Activated T-helper 17 cell treated with anti-CD3 and anti-CD28 coated beads, Interleukin-2, amount 50 U/mL, for 72 hours (primary cell): ENCODE measurements at places on chromosomes 5 and 9.
A peak's percentile ranks its signal among the peaks of the same experiment; 100 is the strongest.

- ATAC-seq: no peak
Observed at GRCh38 chr5:15525703-15526275, 25.8 kb downstream of the FBXL7 start.

GRCh38 chr5:15674716-15675115 is 174.7 kb downstream of the FBXL7 start:
- no peak for ATAC-seq

DNA sequence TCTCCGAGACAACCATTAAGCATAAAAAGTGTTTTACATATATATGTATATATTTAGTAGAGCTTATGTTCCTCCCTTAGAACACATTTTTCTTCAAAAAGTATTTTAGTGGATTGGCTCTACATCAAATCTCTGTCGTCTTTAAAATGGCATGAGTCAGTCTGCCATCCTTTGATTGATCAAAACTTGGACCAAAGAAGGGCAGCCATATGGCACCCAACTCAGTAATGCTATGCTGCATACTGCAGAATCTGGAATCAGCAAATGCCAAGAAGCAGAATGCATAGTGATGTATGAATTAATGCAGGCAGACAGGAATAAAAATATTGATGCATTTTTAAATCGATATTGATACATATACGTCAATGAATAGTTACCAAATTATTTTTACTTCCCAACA is 1074.4 kb downstream of the PTPRD start:
- no peak for ATAC-seq

GRCh38 chr9:33188711-33189110 is 21.6 kb upstream of the B4GALT1 start:
- ATAC-seq: no peak

DNA sequence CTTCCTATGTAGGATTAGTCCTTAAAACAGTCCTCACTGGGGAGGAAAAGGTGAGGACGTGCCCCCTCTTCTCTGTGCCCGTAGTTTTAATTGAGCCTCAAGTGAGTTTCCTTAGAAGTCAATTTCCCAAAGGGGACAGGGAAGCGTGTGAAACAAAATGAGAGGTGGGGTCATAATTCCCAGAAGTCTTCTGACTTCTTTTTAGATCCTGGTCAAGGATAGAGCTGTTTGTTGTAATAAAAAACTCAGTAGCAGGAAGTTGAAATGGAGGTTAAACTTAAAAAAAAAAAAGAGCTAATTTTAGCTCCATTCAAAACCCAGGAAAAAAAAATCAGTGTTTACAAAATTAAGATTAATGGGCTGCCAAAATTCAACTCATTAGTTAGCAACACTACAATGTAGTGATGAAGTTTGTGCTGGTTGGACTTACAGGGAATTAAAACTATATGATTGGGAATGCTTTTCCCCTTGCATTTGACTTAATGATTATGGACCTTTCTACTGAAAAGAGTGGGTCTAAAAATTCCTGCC is 158.3 kb upstream of the MEF2C start:
- no peak for ATAC-seq

DNA sequence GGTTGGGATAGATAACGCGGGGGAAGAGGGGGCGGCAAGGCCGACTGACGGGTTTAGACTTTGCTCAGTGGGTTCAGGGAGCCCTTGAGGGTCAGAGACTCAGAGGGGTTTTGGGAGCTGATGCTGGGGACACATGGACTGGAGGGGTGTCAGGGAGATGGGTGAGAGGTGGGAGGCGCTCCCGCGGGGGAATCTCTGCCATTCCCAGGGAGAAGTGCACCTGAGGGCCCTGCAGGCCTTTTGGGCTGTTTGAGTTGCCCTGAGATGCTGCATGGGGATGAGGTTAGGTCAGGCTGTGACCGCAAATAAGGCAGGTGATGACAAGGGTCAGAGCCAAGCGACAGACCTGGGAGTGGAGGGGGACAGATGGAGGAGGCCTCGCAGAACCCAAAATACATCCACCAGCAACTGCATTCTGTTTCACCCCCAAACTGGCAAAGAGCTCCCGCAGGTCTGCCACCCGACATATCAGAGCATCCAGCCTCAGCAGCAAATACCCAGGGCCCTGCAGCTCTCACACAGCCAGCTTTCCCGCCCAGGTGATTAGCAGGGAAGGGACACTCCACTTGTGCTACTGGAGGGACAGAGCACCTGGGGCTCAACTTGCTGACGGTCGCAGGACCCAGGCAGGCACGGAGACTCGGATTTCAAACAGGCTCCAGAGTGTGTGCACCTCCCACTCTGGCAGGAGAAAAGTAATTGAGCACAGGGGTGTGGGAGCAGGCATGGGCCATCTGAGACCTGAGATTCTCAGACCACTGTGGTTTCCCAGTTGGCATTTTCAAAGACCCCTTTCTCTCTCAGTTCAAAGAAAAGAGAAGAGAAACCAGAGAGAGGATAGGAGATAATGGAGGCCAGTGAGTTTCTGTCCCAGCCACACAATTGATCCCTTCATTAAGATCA is 26.4 kb downstream of the TMOD1 start:
- no peak for ATAC-seq

DNA sequence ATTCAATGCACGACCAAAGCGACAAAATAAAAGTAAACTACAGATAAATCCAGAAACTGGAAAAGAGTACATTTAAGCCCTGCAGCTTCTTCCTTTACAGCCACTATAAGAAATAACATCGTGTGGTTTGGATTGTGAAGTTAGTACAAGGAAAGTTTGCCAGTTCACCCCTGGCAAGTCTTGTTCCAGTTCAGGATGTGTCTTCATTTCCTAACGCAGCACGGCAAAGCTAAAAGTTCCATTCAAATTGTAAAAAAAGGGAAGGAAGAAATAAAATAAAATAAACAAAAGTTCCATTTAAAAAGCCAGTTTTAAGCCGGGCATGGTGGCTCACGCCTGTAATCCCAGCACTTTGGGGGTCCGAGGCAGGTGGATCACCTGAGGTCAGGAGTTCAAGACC is 83.3 kb upstream of the RETREG1 start:
- ATAC-seq: no peak

DNA sequence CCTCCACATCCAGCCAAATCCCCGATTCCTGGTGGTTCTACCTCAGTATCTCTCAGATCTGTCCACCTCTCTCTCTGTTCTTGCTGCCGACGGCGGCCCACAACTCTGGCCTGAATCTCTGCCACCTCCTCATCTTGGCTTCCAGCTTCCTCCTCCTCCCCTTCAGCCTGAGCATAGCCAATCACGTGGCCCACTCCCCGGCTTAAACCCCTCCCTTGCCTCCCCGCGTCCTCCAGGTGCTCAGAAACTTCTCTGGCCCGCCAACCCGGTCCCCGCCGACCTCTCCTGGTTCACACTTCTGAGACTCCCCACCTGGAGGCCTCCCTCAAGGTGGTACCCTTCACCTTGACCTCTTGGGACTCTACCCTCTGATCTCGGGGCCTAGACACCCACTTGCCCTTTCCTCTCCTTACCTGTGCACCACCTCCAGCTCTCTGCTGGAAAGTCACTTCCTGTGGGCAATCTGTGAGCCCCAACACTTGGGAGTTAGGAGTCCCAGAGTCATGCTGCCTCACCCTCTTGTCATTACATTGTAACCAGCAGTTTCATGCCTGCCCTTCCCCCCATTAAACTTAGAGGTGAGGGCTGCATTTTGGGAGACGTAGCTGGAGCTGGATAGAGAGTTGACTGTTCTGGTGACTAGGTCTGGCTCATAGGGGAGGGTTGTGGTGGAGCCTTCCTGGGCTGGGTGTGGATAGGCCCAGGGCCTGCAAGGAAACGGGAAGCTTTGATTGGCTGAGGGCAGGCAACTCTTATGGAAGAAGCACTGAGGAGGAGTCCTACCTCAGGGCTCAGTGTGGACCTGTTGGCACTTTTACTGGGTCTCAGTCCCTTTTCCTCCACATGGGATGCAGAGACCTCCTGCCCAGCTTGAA is 4.5 kb upstream of the SET start:
- peak; percentile 67 for ATAC-seq

DNA sequence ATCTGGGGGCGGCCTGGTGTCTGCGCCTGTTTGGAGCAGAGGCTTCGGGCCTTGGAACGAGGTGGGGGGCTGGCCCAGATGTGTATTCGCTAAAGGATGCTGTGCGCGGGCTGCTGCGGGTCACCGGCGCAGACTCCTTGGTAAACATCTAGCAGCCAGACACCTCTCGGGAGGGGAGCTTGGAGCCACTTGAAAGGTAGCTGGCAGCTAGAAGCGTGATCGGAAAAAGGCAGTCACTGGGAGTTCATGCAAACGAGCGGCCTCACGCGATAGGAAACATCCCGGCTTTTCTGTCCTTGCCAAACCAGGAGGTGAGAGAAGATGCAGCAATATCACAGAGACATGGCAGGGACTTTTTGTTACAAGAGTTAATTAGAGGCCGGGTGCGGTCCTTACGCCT is 8.1 kb downstream of the LAMC3 start:
- no peak for ATAC-seq

DNA sequence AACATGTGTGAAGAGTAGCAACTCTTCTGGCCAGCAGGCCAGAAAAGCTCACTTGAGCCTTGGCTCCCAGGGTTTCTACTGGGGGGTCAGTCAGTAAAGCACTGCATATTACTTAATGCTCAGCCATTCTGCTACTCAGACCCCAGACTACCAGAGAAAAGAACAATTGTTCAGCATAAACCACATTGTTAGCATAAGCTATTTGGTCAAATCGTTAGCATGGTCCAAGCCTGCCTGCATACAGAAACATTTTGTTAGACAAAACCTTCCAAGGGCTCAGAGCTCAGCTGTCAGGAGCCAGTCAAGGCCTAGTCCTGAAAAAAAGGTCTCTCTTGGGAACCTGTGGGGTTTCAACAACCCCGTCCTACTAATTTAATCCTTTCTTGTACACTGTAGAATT is 449.3 kb downstream of the PRR16 start:
- ATAC-seq: no peak

DNA sequence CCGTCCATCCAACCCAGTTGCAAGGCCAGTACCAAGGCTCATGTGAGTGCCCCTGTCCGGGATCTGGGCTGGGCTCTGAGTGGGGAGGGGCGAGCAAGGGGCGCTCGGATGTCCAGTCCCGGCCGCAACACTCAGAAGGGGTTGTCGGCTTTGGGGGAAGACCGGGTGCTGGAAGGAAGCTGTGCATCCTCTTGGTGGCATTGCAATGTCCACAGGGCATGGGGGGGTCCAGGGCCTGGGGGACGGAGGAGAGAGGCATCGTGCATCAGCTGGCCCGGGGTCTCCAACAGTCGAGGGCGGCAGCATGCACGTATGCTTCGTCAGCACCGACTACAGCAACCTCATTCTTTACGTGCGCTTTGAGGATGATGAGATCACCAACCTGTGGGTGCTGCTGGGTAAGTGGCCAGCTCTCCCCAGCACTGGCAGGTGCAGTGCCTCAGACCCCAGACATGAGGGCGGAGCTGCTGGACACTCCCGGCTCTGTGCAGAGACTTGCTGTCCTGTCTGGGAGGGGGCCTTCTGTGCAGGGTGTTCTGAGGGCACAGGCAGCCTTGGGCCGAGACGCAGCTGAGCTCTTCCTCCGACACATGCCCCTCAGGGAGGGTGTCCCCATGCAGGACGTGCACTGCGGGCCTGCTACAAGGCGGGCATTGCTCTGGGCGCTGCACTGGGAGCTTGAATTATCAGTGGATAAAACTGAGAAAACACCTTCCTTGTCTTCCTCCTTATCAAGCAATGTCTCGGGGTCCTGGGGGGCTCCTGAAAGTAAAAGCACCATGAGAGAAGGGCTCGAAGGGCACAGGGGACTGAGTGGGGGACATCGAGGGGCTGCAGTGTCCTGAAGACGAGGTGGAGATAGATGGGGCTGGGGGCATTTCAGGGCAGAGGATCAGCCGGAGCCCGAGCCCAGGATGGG is 22.5 kb downstream of the GLT6D1 start:
- ATAC-seq: no peak

- peak; percentile 65 for ATAC-seq
Observed at GRCh38 chr9:96232539-96233241, 69.3 kb downstream of the HSD17B3 start.

DNA sequence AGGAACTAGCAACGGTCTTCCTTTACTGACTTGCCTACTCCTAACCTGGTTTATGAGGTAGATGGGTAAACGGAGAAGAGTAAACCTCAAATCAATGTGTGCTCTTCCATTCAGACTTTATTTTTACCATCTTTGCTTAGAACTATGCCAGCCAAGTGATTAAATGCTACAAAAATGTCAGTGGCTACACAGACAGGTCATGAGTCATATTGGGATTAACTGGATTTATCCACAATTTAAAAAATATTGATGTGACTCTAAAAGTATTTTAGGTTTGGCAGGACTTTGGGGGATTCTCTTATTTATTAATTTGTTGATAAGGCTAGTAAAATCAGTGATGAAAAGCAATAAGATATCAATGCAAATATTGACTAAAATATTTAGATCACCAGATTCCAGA is 275.0 kb downstream of the PLK2 start:
- no peak for ATAC-seq

DNA sequence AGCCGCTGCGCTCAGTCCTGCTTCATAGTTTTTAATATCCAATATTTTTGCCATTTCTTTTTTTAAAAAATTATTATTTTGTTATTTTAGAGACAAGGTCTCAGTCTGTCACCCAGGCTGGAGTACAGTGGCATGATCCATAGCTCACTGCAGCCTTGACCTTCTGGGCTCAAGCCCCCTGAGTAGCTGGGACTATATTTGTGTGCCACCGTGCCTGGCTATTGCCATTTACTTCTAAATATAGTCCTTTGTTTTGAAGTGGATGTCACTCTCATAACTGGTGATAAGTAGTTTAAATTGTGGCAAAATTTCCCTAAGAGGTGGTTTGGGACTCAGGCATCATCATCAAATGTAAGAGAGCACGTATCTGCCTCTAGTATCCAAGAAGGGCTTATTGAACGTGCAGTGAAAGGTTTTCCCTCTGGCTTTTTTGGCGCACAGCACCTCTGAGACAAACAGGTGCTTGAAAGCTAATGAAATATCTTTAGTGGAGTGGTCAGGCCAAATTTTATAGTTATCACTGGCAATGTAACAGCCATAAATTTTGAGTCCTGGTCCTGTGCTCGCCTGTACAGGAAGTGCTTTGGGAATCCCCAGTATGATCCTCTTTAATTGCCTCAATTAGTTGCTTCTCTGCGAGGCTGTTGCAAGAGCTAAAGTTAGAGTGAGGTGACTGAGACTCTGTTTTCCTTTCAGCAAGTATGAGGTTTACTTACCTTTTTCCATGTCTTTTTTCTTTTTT is 14.8 kb downstream of the STXBP1 start:
- no peak for ATAC-seq

DNA sequence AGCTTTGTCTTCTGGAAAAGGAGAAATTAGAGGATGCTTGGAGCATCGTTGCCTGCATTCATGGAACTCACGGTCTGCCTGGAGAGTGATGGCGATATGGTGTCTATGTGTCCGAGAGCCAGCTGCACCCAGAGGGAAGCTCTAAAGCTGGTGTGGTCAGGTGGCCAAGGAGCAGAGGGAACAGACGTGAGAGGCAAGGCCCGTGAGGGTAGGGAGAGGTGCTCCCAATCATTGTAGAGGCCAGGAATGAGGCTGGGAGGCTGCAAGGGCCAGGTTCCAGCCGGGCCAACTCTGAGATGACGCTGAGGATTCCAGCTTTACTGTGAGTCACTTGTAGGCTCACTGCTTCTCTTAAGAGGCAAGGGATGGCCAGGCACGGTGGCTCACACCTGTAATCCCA is 7.6 kb downstream of the FGD3 start:
- ATAC-seq: no peak
